ENCODE measurements at places on chromosomes 1 and 21. TPM values are rescaled to one million over a fixed set of nuclear protein-coding genes. Genes with fewer than 3 reads are reported as not detected.

RXFP4 gene
- not detected for total RNA-seq

HSD3B1 gene
- total RNA-seq, result not detected

LAX1 gene
- 41.2 TPM for total RNA-seq

- H3K4me3 ChIP-seq, result no peak overlapping the region
- H3K4me1 ChIP-seq, result no peaks in the 10 kb centered on the region
- no peaks in the 10 kb centered on the region for H3K36me3 ChIP-seq
- no peak for DNase-seq
Measured at GRCh38 chr1:204044448-204044847, 28.5 kb upstream of the SOX13 start.

DNA sequence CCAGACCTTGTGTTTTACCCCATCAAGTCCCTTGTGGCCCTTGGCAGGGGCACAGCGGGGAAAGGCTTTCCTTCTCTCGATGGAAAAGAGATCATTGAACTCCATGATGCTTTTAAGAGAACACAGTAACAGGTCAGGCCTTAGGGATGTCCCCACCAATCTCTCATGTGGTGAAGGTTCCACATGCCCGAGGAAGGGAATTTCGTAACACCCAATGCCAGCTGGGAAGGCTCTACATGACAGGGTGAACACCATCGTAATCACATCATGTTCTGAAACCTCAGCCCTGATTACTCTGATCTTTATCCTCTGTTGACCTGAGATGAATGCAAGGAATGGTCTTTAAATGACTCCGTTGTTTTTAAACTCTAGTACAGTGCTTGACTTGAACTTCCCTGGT, 105.5 kb upstream of the SPAG17 start:
- H3K4me3 ChIP-seq, result no peak overlapping the region
- H3K4me1 ChIP-seq, result no peaks in the 10 kb centered on the region

DNA sequence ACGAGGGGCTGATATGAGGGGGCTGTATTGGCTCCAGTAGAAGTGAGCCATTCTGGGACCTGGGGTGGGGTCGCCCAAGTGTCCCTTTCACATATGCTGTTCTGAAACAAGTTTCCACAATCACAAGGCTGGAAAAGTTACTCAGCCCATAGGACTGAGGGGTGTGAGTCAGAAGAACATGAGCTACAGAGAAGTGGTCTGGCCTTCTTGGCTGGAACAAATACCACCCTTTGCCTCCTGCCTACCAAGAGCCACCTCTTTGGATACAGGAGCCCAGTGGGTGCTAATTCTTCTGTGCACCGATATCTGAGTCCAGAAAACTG, 42.4 kb downstream of the MEF2D start:
- H3K36me3 ChIP-seq, result peaks cover 2% of the 10 kb centered on the region
- no peaks in the 10 kb centered on the region for H3K27me3 ChIP-seq
- peaks cover 19% of the 10 kb centered on the region for H3K4me1 ChIP-seq
- DNase-seq, result no peak

GRCh38 chr1:155236451-155236850, 18.8 kb downstream of the ENTREP3 start:
- peaks cover 18% of the 10 kb centered on the region for H3K4me1 ChIP-seq
- DNase-seq, result no peak
- H3K27me3 ChIP-seq, result no peaks in the 10 kb centered on the region
- no peak overlapping the region for H3K4me3 ChIP-seq
- peaks cover 22% of the 10 kb centered on the region for H3K36me3 ChIP-seq

GRCh38 chr1:91712393-91712792, 173.6 kb downstream of the TGFBR3 start:
- peaks cover 38% of the 10 kb centered on the region for H3K4me1 ChIP-seq
- H3K27ac ChIP-seq, result peak overlapping the region; percentile 70

DNA sequence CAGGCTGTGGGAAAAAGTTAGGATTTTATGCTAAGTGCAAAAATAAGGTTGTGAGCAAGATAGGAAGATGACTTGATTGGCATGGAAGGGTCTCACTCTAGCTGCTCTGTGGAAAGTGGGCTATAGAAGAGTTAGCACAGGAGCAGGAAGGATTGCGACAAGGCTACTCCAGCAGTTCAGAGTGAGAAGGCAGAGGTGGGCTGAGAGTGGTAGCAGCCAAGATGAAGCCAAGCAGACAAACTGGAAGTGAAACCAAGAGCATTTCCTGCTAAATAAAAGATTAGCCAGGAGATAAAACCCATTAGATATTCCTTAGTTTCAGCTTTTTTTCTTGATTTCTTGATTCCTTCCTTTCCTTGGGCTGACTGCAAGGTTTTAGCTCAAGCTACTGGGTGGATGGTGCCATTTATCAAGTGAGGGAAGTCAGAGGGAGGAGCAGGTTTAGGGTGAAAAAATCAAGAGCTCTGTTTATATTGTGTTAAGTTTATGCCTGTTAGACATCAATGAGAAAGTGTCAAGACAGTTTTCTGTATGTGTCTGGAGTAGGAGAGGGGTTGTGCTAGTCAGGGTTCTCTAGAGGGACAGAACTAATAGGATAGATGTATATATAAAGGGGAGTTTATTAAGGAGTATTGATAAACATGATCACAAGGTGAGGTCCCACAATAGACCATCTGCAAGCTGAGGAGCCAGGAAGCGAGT, 33.1 kb upstream of the ZNF644 start:
- H3K36me3 ChIP-seq, result no peaks in the 10 kb centered on the region
- no peak overlapping the region for H3K27ac ChIP-seq
- peaks cover 10% of the 10 kb centered on the region for H3K4me1 ChIP-seq
- H3K4me3 ChIP-seq, result no peak overlapping the region
